ENCODE measurements at places on chromosomes 1 and 21.

- no peak for DNase-seq
Measured at GRCh38 chr1:245580651-245581050, 425.9 kb downstream of the KIF26B start.

GRCh38 chr1:241462391-241462790 lies 57.2 kb downstream of the FH start:
- no peak for DNase-seq

GRCh38 chr1:171999756-172000155 lies 158.5 kb downstream of the DNM3 start:
- DNase-seq = peak; percentile 91

GRCh38 chr1:151733126-151733525 lies 11.8 kb downstream of the RIIAD1 start:
- DNase-seq = no peak

- no peak for DNase-seq
Measured at GRCh38 chr1:10302416-10302815, 92.0 kb downstream of the KIF1B start.

GRCh38 chr1:15937706-15938168 lies 38.2 kb downstream of the ZBTB17 start:
- peak; percentile 53 for DNase-seq

DNA sequence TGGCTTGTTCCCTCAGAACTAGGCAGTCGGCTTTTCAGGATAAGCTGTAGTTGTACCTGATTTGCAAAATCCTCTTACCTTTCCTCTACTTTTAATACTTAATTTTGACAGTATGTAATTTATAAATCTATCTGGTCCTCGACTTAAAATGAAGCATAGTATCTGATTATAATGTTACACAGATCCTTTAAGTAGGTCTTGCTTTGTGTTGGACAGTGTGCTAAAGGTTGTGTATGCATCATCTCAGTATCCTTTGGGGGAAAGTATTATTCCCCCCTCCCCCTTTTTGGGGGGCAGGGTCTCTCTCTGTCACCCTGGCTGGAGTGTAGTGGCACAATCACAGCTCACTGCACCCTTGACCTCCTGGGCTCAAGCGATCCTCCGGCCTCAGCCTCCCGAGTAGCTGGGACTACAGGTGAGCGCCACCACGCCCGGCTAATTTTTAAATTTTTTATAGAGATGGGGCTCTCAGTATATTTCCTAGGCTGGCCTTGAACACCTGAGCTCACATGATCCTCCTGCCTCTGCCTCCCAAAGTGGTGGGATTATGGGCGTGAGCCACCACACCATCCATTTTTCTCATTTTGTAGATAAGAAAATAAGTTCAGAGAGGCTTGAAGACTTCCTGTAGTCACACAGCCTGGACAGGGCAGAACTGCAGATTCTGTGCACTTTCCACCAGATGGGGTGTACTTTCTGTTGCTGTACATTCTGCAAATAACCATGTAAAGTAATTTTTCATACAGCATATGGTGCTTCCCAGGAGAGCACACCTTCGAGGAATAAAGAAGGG lies 791 bp upstream of the STX6 start:
- no peak for DNase-seq

GRCh38 chr1:54121482-54122134 lies 31.2 kb downstream of the CDCP2 start:
- DNase-seq = peak; percentile 65

GRCh38 chr1:22508329-22508728 lies 55.0 kb upstream of the EPHA8 start:
- DNase-seq = no peak

- peak; percentile 78 for DNase-seq
Measured at GRCh38 chr1:93584261-93585003, 97.2 kb downstream of the BCAR3 start.

- DNase-seq = peak; percentile 69
Measured at GRCh38 chr1:112527266-112528010, 18.7 kb downstream of the WNT2B start.

DNA sequence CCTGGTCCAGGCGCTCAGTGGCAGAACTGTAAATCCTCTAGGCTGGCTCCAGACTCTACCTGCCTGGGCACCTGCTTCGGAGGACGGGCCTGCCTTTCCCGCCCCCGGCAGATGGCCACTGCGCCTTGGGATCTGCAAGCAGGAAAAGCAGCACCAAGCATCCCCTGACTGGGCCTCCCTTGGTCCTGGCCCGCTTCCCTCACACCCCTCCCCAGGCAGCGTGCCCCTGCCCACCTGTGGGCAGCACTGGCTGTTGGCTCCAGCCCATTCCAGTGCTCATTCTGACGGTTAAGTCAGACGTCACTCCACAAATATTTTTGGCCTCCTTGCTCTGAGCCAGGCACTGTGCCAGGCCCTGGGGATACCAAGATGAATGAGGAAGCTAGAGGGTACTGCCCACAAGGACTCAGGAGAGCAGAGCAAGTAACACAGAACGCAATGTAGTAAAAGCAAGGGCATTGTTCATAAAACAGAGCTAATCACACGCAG lies 22.0 kb upstream of the BLACAT1 start:
- DNase-seq = peak; percentile 60

GRCh38 chr21:29989634-29990234 lies 49.9 kb upstream of the GRIK1 start:
- no peak for DNase-seq

GRCh38 chr1:160261556-160261892 lies 825 bp downstream of the DCAF8 start:
- peak; percentile 76 for DNase-seq

DNA sequence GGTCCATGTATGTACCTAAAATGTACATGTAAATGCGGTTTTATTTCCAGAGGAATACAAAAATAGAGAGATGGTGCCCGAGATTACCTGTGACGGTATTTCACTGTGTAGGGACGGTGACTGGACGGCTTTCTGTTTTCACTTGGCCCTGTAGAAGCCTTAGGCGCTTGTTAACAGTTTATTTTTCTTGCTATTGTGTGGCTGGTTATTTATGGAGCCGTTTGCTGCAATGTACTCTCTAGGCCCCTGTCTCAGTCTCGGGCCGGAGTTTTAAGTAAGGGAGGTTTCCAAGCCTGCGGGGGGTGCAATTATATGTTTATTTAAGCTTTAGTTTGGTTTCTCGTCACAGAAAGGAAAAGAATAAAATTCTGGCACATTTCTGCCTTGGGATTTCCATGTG lies 413 bp downstream of the EFCAB7 start:
- peak; percentile 20 for DNase-seq

DNA sequence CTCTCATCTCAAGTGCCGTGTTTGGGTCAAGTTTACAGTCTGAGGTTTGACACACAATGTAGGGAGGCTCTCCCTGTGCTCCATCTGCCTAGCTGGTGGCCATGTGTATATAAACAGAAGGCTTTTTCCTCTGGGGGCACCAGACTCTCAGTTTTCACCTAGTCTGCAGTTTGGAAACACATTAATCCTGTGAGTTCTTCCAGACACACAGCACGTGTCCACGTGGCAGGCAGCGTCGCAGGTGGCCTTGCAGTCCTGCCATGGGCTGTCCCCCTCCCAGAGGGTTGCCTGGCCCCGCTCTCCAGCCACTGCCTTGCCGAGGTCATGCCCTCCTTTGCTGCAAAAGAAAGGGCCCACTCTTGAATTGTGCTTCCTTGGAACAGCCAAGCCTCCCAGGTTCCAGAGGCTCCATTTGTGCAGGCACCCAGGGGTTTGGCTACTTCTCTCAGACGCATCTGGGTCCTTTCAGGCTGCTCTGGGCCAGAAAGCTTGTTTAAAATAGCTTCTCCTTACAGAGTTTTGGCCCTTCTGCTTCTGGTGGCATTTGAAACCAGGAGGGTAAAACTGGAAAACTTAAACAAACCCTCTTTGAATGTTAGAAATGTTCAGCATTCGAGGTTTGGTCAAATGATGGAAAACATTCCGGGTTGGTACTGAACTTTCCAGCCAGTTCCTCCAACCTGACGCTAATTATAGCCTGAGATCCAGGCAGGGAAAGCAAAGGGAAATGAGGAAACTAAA lies 4.4 kb upstream of the RUNX1 start:
- peak; percentile 16 for DNase-seq

DNA sequence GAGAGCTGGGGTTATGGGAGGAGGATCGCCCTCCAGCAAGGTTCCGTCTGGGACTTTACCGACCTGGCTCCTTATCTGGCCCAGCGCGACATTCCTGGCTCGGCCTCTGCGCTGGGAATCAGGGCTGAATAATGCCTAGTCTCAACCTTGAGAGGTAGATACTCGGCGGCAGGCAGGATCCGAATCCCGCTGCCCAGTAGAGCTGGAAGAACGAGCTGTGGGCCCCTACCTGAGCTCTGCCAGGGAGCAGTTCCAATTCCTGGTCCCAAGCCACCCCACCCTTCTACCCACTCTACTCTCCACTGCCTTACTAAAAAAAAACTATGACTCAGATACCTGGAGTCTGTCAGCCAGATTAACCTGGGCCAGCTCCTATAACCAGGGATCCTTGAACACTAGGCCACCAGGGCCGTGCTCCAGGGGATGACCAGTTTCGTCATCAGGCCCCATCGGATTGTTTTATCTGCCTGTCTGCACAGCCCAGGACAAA lies 53.6 kb downstream of the RHBG start:
- DNase-seq = no peak
